ENCODE measurements at places on chromosomes 6 and 20.

- DNase-seq: no peak
Measured at GRCh38 chr20:24296477-24297261, 172.8 kb upstream of the SYNDIG1 start.

DNA sequence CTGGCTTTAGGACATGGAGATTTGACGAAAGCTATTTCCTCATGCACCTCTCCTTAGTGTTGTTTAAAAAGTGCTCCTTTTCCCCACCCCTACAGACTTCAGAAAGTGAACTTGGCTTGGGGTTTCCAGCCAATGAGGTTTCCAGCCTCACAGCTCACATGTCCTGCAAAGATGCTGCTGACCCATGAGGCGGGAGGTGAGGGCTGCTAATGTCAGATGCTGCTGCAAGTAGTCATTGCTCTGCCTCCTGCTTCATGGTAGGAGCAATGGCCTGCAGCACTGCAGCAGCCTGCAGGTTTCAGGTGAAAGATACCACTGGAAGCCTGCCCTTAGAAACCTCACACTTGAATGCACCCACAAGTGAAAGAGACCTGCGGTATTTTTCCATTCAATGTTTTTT is 112.8 kb downstream of the LAMP5 start:
- DNase-seq: no peak

GRCh38 chr6:126091466-126091865 is 105.1 kb downstream of the TRMT11 start:
- DNase-seq: peak; percentile 8

DNA sequence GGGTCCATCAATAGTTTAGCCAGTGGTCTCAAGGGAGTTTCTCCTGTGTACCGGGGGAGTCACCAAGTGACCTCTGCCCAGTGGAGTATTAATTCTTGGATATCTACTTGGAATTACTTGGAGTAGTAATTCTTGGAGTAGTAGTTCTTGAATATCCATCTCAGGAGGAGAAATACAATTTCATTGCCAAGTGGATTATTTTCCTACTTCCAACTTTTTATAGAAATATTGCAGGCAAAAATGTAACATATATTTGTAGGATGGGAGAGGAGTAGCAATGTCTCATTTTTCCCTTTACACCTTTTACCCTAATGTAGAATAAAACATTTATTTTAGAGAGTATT is 91.6 kb upstream of the FAM184A start:
- no peak for DNase-seq

- no peak for DNase-seq
Measured at GRCh38 chr6:64520050-64520449, 884.4 kb downstream of the PHF3 start.

GRCh38 chr6:56999049-56999448 is 44.1 kb downstream of the BEND6 start:
- DNase-seq: no peak

DNA sequence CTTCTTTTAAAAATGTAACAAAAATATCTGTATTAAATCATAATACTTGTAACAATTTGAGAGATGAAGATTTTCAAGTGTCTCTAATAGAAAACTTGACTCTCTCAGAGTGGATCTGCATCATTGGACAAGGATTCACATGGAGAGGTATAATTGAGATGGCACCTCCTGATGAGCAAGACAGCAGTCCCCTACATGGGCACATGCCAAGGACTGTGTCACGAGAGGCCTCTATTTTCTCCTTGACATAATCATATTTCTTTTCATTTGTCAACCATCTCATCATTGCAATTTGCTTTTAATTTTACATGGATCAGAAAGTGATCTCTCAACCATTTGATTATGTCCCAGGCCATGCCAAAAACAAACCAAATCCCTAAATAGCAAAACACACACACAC is 206.8 kb upstream of the THEMIS start:
- no peak for DNase-seq

DNA sequence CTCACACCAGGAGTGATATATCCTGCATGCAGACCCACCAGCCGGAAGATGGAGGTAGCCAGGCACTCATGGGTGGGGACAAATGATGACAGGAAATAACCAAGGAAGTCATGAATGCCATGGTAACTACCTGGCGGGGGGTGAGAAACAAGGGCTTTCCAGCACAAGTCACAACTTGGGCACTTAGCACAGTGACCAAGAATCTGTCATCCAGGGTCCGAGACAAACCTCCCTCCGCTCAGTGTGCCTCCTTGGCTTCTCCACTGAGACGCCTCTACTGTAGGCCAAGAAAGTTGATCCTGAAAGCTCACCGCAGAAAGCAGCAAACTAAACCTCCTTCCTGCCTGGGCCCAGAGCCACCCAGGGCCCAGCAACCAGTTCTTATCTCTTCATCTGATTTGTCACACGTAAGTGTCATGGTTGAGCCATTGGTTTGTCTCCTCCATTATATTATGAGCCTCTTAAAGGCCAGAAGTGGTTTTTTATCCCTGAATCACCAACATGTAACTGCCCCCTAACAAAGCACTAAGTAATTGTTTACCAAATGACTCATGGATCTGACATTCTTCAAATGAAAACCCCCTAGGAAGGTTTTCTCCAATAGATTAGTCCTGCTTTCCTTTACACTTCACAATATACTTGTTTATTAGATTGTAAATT is 84.3 kb upstream of the TAB2 start:
- DNase-seq: no peak

- DNase-seq: no peak
Measured at GRCh38 chr6:166830185-166830890, 126.0 kb downstream of the RNASET2 start.

DNA sequence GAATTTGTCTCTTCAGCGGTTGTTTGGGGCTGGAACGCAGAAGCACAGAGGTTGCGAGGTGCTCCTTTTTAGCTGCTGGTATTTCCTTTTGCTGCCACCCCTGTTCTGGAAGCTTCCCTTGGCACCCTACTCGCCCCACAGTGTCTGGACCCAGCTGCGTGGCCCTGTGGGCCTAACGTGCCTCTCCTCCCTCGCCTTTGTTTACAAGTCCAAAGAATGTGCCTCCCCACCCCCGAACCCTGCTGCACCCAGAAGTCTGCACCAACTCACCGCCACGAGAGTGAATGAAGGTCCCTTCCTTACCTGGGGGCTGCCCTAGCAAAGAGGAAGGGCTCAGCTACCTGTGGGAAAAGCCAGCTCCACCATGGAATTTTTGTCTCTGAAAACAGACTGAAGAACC is 139.7 kb upstream of the RPS6KA2 start:
- peak; percentile 60 for DNase-seq

DNA sequence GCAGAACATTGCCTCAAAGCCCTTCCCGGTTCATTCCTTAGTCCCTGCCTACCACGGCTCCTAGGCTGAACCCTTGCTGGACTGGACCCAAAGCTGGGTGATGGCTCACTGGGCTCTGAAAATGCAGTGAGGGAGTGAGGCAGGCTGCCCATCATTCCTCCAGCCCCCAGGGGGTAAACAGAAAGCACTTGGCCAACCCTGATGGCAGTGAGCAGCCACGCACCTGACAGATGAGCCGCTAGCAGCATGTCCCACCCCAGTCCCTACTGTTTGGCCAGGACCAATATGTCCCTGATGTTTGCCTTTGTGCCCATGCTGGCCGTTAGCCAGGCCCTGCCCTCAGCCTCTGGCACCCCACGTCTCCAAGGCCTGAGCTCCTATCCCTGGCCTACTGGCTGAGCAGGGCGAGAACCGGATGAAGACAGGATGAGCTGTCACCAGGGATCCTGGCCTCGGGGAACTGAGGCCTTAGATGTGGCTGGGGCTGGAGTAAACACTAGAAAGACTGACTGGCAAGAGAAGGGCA is 19.4 kb upstream of the BAK1 start:
- DNase-seq: peak; percentile 40

DNA sequence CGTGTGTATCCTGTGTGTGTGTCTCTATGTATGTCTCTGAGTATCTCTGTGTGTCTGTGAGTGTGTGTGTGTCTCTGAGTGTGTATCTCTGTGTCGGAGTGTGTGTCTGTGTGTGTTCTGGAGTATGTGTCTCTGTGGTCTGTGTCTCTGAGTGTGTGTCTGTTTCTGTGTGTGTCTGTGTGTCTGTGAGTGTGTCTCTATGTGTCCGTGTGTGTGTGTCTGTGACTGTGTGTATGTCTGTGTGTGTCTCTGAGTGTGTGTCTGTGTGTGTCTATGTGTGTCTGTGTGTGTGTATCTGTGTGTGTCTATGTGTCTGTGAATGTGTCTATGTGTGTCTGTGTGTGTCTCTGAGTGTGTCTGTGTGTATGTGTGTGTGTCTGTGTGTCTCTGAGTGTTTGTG is 73.4 kb downstream of the SRC start:
- DNase-seq: no peak

GRCh38 chr20:23120936-23121750 is 35.0 kb upstream of the CD93 start:
- DNase-seq: no peak

DNA sequence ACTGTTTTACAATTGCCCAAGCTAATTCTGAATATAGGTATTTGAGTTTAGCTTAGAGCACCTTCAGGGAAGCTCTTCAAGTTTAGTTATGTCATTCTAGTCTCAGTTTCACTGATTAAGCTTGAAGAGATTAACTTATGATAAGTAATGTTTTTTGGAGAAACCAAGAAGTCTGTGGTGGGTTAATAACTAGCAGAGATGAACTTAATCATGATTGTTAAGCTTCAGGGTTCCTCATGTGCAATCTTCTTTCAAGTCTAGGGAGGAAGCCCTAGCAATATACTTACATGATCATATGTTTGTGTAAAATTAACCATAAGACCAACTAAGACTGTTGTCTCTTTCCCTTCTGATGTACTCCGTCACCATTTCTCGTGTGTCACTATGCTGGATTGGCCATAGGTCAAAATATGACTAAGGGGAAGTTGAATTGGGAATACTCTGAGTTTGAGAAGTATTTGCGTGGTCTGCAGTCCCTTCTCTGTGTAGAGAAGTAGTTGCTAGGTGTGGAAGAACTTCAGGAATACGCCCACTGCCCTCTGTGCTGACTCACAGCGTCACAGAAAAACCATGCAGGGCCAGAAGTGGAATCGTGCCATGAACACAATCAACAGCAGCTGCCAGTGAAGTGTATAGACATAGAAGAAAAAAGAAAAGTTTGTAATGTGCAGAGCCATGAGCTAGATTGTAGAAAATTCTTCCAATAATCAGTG is 88.3 kb downstream of the SH3BGRL2 start:
- no peak for DNase-seq

- no peak for DNase-seq
Measured at GRCh38 chr6:46538800-46539480, 47.7 kb upstream of the RCAN2 start.

DNA sequence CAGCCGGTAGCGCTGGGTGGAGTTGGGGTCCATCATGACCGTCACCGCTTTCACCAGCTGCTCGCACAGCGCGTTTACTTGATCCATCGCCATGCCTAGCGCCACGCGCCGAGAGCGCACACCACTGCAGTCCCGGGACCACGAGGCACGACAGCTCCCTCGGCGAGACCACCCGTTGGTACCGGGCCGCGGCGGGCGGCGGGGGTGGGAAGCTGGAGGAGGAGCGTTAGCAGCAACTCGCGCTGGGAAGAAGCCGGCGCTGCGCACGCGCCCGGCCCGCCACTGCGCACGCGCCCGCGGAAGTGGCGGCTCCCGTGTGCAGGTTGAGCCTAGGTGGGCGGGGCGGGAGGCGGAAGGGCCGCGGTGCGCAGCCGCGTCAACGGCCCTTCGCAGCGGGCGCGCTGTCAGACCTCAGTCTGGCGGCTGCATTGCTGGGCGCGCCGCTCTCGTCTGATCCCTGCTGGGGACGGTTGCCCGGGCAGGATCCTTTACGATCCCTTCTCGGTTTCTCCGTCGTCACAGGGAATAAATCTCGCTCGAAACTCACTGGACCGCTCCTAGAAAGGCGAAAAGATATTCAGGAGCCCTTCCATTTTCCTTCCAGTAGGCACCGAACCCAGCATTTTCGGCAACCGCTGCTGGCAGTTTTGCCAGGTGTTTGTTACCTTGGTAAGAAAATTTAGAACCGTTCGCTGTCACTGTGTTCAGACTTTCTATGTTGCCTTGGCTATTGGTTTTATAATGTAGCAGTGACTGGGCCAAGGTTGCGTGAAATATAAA is at the start of the genes POLH and XPO5:
Gene POLH, plus strand, starts transcription at position 414 of the 780 bp plus-strand sequence. CDS start 6,135 bp downstream, outside the sequence.
Gene XPO5, minus strand, starts transcription at position 267 of the 780 bp plus-strand sequence. Its CDS starts 174 bp downstream, at position 93.
- peak; percentile 99 for DNase-seq

GRCh38 chr6:82246370-82246769 is 1.2 kb downstream of the IBTK start:
- DNase-seq: no peak

DNA sequence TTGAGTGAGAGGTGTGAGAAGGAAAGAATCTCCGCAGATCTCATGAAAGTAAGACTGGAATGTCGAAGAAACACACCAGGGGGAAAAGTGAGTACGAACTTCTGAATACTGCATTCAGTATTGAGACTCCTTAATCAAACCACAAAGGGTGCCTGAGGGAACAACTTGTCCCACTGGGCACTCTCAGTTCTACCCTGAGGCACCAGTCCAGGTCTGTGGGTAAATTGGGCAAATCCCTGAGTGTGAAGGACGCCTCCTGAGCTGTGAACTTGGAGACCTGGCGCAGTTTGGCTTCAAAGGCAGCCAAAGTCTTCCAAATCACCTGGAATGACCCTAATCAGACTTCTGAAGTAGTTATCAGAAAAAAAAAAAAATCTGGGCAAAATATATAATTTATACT is 329.7 kb downstream of the BTBD9 start:
- no peak for DNase-seq

DNA sequence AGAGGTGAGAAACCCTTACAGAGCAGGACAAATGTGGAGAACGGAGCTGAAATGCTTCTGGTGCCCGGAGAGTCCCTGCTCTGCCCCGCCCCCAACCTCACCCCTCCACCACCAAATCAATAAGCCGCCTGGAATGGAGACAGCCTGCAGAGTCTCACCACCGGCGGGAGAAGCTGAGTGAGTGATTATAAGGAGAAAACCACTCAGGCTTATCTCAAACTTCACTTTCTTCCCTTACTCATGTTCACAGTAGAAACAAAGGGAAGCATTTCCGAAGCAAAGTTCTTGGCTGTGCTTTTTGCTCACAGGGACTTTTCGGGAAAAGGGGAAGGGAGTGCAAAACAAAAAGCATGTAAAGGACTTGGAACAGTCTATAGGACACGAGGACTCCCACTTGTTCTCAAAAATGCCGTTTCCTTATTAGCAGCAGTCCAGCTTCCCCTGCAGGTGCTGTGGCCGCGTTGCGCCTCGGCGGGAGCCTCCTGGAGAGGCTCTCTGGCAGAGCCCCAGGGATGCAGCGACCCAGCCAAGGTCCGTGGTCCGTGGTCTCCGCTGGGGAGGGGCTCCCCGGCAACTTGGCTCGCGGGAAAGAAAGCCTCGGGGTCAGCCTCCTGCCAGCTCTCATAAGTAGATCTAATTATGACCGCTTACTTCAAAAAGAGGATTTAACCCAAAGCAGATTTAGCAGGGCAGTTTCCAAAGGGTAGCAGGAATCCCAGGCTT is 64.8 kb upstream of the TMEM30A start:
- peak; percentile 68 for DNase-seq

DNA sequence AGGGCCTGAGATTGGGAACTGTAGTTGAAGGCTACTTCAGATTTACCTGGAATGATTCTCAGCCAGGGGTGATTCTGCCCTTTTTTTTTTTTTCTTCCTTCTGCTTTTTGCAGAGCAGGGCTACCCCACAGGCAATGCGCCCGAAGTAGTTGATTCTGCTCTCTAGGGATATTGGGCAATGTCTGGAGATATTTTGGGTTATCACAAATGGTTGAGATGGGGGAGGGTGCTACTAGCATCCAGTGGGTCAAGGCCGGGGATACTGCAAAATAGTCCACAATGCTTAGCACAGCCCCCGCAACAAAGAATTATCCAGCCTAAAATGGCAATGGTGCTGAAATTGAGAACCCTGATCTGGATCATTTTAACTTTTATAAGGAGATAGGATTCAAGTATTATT is 71.2 kb upstream of the ZMYND8 start:
- no peak for DNase-seq

Measured in H7 (cell line).